ENCODE measurements at places on chromosomes 3 and 15.

- DNase-seq: no peak
Measured at GRCh38 chr3:3194861-3195260, 15.4 kb upstream of the CRBN start.

- DNase-seq: no peak
Measured at GRCh38 chr15:53397041-53397616, 362.3 kb downstream of the WDR72 start.

DNA sequence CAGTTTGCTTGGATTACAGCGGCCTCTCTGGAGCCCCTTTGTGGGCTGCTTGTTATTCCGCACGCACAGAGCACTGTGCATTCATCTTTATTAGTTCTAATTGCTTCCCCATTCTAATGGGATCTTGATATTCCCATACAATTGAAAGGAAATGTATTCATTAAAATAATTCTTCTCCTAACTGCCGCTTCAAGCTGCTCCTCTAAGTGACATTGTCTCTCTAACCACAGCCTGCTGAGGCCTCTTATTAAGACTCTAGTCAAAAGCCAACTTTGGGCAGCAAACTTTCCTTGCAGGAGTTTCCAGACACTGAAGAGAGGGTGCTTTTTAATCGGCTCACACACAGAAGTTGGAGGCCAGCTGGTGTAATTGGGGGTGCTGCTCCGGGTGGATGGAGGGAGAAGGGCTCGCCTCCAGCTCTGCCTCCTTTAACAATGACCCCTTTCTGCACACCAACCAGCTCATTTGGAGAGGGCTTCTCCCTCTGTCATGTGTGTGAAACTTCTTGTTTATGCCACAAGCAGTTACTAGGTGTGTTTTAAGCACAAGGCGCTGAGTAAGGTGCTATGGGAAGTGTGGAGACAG lies 5.6 kb upstream of the MAGEF1 start:
- no peak for DNase-seq

GRCh38 chr3:115644391-115644790 lies 21.1 kb downstream of the GAP43 start:
- DNase-seq: no peak

- no peak for DNase-seq
Measured at GRCh38 chr15:41258750-41259471, 27.8 kb downstream of the CHP1 start.

DNA sequence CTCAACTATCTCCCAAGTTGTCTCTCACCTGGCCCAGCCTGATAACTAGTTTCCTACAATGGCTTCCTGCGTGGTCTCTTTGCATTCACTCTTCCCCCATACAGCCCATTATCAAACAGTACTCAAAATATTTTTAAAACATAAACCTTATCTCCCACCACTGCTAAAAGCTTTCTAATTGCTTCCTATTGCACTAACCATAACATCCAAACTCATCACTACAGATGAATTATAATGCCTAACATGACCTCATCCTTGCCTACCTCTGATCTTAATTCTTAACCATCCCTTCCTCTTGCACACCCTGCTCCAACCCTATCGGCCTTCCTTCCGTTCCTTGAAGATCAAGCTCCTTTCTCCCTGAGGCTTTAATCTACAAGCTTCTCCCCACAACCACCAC lies 17.0 kb downstream of the ACAP2 start:
- DNase-seq: no peak

DNA sequence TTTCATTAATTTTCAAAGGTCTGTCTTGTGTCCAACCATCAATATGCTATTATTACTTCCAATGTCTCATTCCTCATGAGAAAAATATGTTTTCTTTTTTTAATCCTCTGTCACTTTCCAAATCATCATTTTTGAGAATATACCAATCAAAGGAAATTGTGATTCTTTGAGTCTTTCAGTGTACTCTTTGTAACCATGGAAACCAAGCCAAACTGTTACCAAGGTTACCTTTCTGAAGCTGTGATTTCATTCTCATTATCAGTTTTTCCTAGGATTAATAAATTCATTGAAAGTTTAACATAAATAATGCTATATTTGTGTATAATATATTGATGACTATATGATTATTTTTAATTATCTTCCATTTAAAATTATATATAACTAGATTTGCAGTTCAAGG lies 16.6 kb upstream of the PLSCR5 start:
- no peak for DNase-seq

- DNase-seq: no peak
Measured at GRCh38 chr3:30082652-30083051, 523.7 kb upstream of the TGFBR2 start.

- DNase-seq: no peak
Measured at GRCh38 chr3:196202516-196202970, 8.7 kb downstream of the ZDHHC19 start.

- DNase-seq: no peak
Measured at GRCh38 chr3:165784337-165784736, 52.9 kb downstream of the BCHE start.

GRCh38 chr3:5019411-5020241 lies 40.4 kb downstream of the BHLHE40 start:
- DNase-seq: peak; percentile 63

- DNase-seq: no peak
Measured at GRCh38 chr3:134393074-134393473, 18.8 kb upstream of the AMOTL2 start.

- no peak for DNase-seq
Measured at GRCh38 chr3:105553851-105554250, 187.1 kb downstream of the ALCAM start.

DNA sequence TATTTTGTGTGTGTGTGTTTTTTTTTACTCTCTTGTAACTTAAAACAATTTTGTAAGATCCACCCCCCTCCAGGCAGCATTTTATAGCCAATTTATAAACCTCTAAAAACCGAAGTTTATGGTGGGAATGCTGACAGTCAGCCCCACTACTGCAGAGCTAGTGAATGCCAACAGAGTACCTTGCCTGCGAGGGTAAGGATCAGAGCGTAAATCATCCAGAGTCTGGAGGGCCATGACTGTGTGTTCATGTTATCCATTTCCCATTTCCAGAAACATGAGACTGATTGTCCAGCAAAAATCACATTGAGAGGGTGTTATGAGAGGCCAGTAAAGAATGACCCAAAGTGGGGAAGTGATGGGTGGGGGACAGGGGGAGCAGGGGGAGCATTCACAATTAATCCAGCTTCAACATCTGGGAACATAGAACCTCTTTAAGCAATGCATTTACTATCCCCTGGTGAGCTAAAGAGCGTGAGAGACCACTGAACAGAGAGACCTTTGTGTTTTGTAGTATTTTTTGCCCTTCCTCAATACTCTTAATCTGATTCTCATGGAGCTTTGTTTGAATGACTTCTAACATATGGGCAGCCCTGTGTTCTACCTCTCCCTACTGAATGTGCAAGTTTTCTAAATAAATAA lies 464.5 kb downstream of the RBMS3 start:
- DNase-seq: no peak

DNA sequence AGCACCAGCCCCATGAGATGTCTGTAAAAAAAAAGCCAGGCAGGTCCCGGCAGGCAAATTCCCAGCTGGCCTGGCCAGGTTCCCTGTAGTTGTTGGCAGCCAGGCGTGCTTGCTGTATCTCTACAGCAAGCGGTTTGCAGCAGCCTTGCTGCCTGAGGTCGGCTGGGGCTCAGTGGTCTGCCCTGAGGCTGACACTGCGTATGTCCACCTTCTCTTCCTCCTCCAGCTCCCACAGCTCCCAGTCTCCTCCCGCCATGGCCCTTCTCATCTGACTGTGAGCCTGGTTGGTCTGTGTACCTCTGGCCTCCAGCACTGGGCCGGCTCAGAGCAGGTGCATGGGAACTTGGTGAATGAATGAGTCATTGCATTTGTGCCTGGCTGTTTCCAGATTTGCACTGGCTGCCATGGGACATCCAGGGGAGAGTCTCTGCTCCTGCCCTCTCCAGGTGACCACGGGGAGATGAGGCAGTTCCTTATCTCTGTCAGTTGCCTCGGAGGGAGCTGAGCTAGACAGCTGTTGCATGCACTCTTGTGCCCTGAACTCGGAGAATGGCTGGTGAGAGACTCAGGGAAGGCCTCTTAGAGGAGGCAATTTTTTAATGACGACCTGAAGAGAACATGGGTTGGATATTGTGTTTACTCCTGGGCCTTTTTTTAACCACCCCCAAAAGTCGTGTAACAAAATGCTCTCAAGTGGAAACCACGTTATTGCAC lies 43.0 kb downstream of the SPSB4 start:
- no peak for DNase-seq

DNA sequence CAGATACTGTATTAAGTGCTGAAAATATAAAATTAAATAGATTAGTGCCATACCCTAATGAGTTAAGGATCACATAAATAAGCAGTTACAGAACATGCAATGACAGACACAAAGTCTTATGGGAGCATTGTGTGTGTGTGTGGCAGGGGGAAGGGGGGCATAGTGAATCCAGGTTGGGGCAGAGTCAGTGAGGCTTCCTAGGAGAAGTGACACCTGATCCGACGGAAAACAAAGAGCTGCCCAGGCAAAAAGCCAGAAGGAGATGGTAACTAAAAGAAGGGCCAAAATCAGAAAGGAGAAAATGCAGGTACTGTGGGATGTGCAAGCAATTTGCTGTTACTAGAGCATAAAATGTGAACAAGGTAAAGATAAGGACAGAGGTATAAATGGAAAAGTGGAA lies 80.1 kb upstream of the CHRM5 start:
- no peak for DNase-seq

GRCh38 chr3:38314764-38315487 lies 31.7 kb upstream of the XYLB start:
- no peak for DNase-seq

GRCh38 chr3:152729906-152730305 lies 105.0 kb upstream of the P2RY1 start:
- DNase-seq: no peak

GRCh38 chr3:71547249-71548198 lies 36.0 kb downstream of the FOXP1 start:
- DNase-seq: no peak

DNA sequence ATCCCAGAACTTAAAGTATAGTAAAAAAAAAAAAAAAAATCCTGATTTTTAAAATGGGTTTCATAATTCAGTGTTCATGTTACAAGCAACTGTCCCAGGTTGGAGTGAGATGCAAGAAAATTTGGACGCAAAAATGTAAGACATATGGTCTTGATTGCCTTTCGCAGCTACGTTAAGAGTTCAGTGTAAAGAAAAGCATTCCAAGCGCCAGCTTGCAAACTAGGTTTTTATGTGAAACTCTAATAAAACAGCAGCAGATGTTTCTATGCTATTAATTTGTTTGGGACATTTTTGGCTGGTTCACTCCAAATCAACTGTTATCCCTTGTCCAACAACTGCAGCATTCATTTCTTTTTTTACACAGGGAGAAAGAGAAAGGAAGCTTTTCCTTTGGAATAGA lies 957.8 kb downstream of the ROBO1 start:
- no peak for DNase-seq

- DNase-seq: no peak
Measured at GRCh38 chr15:60565407-60565806, 86.5 kb upstream of the ICE2 start.

DNA sequence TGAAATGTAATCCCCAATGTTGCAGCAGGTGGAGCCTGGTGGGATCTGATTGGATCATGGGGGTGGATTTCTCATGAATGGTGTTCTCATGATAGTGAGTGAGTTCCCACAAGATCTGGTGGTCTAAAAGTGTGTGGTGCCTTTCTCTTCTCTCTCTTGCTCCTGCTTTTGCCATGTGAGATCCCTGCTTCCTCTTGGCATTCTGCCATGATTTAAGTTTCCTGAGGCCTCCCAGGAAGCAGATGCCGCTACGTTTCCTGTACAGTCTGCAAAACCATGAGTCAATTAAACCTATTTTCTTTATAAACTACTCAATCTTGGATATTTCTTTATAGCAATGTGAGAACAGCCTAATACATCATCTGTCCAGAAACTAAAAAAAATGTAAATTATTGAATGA lies 298.3 kb downstream of the MEX3B start:
- DNase-seq: no peak

DNA sequence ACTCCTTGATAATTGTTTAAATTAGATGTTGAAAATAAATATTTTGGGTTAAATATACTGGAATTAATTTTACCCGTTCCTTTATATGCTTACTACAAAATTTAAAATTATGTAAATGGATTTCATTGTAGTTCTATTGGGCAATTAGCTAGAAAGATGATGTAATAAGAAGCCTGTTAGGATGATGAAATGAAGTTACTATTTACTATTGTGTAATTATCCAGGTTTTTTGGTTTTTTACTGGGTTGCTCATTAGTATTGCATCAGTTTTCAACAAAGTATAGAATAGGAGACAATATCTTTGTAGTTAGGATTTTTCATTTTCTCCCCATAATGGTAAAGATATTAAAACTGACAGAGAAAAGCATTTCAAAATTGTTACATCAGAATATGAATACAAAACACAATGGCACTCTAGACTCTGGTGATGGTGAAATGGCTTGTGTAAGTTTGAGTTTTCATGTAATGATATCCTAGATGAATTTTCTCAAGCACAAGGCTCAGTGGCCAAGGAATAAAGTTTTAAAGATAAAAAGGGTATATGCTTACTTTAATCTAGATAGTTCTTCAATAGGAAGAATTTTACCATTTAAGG lies 222.0 kb downstream of the P3H2 start:
- DNase-seq: no peak

DNA sequence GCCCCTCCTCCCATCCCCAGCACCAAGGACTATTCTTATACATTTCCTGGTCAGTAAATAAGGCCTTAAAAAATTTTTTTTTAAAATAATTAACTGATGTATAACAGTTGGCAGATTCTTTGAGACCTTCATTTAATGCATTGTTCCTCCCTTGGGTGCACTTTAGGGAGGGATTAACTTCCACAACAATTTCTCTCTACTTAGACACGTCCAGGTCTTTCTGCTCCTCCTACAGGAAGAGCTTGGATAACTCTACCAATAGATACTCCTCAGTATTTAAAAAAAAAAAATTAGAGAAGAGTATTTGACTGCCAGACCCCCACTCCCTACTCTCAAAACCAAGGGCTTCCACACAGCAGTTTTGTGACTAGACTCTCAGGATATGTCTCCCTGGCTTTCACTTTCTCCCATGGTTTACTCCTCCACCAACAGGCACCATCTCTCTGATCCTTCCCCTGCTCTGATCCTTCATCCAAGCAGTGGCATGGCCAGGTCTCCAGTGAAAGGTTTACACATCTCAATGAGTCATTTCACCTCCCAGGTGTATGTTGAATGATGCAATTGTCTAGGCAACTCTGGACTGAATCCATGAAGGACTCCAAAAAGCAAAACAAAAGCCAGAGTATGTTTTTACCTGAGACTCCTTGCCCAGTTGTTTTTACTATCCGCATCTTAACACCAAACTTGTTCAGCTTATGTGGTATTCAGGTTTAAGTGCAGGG lies 7.4 kb downstream of the ZIC4 start:
- no peak for DNase-seq

DNA sequence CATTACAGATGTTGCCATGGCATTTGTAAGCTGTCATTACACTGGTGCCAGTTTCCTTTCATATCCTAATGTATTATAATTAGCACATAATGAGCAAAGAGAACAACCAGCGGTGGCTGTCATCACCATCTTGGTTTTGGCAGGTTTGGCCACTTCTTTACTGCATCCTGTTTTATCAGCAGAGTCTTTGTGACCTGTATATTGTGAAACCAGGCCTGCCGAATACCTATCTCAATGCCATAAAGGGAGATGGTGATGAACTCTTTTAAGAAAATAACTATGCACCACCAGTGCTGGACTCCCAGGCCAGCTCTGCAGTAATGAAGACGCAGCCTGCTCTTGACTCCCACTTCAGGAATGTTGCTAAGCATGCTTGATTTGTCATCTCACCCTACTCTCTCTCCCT lies 458.1 kb upstream of the NR2F2 start:
- DNase-seq: no peak

- DNase-seq: no peak
Measured at GRCh38 chr3:185757176-185757575, 67.7 kb downstream of the IGF2BP2 start.

GRCh38 chr15:39132954-39133600 lies 447.8 kb upstream of the THBS1 start:
- no peak for DNase-seq

Measured in stimulated activated CD8-positive, alpha-beta memory T cell treated with anti-CD3 and anti-CD28 coated beads, Interleukin-4, amount 100 ng/mL, for 4 hours (primary cell).